Esophagus mucosa (tissue), 1 donor: ENCODE measurements at places on chromosomes 12 and 14. TPM values are rescaled to one million over a fixed set of nuclear protein-coding genes. Genes with fewer than 3 reads are reported as not detected.

Gene SYNE3
- 1.9 TPM for total RNA-seq

Gene TEX52
- total RNA-seq: not detected

Gene KRT3
- total RNA-seq: 1.0 TPM

Gene PDE3A
- total RNA-seq: 0.56 TPM

Gene DDX24
- total RNA-seq: 67.3 TPM

Gene LALBA
- total RNA-seq: not detected

Gene TAS2R10
- 0.16 TPM for total RNA-seq

Gene DCN
- 57.4 TPM for total RNA-seq

Gene CD63
- total RNA-seq: 253 TPM

Gene CABP1
- total RNA-seq: 0.16 TPM

Gene VWF
- total RNA-seq: 53.7 TPM

Gene KICS2
- 8.2 TPM for total RNA-seq

Gene SLC25A47
- not detected for total RNA-seq

Gene HAL
- 0.28 TPM for total RNA-seq

DNA sequence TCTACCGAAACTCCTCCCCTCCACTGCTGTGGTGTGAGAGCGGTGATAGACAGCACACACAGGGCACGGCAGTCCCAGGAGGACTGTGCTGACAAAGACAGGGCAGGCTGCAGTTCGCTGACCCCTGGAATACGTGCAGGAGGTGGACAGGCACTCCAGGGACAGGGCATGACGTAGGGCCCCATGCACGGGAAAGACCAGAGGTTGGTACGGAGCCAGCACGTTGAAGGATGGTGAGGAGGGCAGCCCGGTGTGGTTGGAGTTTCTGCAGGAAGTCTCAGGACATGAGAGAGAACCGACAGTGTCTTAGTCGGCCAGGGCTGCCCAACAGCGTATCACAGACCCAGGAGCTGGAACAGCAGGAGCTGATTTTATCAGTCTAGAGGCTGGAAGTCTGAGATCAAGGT lies 254.2 kb upstream of the FKBP4 start:
- ATAC-seq: peak; percentile 66

- ATAC-seq: peak; percentile 50
Measured at GRCh38 chr12:3655328-3655900, 97.5 kb downstream of the CRACR2A start.

GRCh38 chr14:23933742-23934128 lies 19.8 kb upstream of the DHRS4 start:
- ATAC-seq: no peak

- no peak for ATAC-seq
Measured at GRCh38 chr12:62586850-62587249, 120.2 kb downstream of the MON2 start.

GRCh38 chr14:89374908-89375307 lies 42.1 kb downstream of the FOXN3 start:
- no peak for ATAC-seq

GRCh38 chr14:86973177-86973576 lies 1019.8 kb downstream of the GALC start:
- no peak for ATAC-seq

DNA sequence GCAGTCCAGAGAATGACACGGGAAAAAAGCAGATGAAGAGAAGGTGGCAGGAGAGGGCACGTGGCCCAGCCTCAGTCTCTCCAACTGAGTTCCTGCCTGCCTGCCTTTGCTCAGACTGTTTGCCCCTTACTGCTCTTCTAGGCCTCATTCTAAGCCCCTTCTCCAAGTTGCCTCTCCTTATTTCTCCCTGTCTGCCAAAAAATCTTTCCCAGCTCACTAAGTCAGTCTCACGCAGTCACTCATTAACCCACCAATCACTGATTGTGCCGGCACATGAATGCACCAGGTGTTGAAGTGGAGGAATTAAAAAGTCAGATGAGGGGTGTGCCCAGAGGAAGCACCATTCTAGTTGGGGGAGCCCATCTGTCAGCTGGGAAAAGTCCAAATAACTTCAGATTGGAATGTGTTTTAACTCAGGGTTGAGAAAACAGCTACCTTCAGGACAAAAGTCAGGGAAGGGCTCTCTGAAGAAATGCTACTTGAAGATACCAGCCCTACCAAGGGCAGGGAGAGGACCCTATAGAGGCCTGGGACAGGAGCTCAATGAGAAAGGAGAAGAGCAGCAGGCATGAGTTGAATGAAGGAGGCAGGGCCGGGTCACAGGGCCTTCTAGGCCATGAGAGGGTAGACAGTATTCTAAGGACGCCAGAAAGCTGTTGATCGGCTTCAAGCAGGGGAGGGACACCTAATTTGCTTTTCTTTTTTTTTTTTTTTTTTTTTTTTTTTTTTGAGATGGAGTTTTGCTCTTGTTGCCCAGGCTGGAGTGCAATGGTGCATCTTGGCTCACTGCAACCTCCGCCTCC lies 40.9 kb downstream of the DAD1 start:
- ATAC-seq: no peak

DNA sequence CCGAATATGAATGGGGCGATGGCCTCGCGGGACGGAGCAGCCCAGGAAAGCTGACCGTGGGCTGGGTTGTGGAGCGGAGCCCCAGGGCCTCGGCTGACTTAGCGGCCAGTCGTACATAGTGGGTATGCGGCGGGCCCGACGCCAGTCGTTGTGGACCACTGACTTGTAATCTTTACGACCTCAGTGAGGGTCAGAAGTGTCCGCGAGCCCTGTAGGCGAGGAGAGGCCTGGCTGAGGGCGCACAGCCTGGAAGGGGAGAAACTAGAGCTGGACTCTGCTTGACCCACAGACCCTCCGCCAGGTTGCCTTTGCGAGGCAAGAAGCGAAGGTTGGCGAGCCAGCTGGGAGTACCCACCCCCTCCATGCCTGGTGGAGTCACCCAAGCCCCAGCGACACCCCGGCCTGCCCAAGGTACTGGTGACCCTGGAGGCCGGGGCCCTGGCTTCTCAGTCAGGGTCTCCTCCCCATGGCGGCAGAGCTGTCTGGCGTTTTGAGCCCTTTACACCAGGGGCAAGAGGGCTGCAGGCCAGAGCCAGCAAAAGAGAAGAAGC lies 15.6 kb upstream of the DYNC1H1 start:
- ATAC-seq: peak; percentile 0

GRCh38 chr12:124661341-124661740 lies 93.9 kb upstream of the NCOR2 start:
- ATAC-seq: no peak

- no peak for ATAC-seq
Measured at GRCh38 chr12:116964054-116965050, 53.6 kb downstream of the FBXW8 start.

DNA sequence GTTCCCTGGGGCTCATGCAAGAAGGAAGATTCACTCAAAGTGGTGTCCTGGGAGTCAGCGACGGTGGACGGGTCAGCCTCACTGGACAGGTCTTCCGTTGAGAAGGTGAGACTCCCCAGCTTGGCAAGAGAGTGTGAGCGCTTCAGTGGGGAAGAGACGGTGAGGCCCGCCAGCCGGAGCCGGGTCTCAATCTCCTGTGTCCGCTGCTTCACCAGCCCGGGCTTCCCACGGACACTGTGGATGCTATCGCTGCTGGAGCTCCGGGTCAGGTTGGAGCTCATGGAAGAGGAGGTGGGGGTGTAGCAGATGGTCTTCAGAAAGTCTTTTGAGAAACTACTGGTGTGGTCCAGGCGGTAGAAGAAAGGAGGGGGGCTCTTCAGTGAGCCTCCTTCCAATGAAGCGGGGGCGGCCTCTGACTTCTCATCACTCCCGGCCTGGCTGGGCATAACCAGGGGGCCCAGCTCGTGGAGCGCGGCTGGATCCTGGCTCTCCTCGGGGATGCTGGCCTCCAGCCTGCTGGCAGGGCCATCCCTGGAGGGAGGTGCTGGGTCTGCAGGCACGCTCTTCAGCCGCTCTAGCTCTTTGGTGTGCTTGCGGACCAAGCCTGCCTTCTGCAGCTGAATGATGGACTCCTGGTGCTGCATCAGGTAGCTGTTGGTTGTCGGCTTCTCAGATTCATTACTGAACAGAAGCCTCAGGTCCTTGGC lies 56.9 kb upstream of the CORO1C start:
- no peak for ATAC-seq

DNA sequence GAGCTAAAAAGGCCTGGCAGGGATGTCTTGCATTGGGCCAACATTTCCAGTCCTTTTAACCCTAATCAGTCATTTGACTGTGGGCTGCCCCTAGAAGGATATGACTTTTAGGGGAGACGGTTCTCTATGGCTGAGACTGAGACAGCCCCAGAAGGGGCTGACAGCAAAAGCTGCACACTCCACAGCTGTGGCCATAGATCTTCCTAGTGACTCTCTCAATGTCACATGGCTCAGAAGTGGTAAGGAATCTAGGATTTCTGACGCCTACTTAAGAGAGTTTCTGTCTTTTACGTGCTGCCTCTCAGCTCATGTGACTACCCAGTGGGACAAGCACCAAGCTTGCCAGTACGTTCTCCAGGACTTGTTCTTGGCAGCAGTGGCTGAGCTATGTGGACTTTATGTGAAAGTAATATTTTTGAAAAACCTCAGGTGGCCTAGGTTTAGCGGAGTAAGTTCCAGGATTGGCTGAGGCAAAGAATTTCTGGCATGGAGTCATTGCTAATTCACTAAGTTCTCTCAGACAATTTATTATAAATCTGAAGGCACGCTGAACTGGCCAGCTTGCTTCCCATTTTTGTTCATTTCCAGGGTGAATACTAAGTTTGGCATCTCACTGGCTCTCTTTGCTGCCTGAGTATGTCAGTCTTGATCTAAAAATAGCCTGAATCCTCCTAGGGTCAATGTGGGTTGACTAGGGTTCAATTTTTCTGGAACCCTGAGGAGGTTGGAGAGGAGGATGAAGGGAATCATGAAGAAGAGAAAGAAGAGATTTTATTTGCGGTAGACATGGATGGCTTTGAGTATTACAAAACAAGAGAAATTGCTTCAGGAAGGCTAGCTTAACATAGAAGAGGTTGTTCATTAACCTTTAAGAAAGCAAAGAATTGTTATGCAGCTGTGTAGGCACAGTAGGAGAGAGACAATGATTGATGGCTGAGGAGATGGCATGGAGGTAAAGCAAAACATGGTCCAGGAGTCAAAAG lies 271.8 kb downstream of the AEBP2 start:
- ATAC-seq: no peak

GRCh38 chr12:17215759-17216570 lies 610.0 kb upstream of the LMO3 start:
- ATAC-seq: no peak

DNA sequence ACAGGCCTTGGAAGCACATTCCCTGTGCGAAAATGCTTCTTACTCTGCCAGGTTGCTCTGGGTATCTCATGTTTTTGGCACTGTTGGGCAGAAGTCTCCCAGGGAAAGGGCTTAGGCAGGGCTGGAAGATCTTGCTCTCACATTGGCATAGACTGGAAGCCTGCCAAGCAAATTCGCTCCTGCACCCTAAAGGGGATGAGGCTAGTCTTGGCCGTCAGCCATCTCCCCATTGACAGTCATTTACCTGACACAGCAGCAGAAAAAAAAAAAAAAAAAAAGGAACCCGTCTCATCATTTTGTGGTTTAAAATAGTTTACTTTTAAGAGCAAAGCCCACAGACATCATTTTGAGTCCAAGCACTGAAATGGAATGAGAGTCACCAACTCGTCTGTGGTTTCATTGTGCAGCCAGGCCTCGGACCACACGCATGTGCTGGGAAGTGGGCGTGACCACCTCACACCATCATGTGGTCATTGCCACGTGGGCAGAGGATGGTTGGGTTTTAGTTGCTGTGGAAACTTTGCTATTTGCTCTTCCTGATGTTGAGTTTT lies 84.8 kb downstream of the NRXN3 start:
- no peak for ATAC-seq

GRCh38 chr12:1852076-1852475 lies 31.7 kb downstream of the LRTM2 start:
- no peak for ATAC-seq

GRCh38 chr14:93657875-93658274 lies 130.4 kb downstream of the PRIMA1 start:
- no peak for ATAC-seq

DNA sequence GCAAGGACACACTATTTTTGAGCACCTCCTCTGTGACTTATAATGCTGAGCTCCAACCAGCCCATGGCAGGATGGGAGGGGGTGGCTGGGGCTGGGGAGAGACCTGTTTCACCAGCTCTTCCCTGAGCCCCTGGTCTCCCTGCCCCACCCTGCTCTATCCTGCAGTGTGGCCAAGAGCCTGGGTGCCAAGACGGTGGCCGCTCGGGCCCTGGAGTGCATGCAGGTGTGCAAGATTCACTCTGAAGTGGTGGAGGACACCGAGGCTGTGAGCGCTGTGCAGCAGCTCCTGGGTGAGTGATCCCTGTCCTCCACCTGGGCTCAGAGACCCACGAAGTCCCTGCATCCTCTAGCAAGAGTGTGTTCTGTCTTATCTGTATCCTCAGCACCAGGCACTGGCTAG lies 14.4 kb downstream of the SDSL start:
- no peak for ATAC-seq

DNA sequence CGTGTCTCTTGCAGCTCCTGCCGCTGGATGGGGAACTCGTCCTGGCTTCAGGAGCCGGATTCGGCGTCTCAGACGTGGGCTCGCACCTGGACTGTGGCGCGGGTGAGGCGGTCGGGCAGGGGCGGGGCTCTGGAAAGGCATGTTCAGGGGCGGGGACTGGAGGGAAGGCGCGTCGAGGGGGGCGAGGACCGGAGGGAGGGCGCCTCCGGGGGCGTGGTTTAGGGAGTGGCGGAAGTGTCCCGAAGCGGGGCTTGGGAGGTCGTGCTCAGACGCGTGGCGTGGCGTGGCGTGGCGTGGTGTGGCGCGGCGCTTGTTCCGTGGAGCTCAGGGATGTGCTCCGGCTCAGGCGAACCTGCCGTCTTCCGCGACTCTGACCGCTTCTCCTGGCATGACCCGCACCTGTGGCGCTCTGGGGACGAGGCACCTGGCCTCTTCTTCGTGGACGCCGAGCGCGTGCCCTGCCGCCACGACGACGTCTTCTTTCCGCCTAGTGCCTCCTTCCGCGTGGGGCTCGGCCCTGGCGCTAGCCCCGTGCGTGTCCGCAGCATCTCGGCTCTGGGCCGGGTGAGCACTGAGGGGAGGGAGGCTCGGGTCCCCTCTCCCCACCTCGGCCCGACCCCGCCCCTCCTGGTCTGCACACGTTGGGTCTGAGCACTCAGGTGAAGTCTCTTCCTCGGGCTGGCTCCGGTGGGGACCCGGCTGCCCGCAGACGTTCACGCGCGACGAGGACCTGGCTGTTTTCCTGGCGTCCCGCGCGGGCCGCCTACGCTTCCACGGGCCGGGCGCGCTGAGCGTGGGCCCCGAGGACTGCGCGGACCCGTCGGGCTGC lies 6.2 kb downstream of the AMN start:
- peak; percentile 80 for ATAC-seq

- ATAC-seq: no peak
Measured at GRCh38 chr14:70177081-70177800, 11.5 kb downstream of the SLC8A3 start.

DNA sequence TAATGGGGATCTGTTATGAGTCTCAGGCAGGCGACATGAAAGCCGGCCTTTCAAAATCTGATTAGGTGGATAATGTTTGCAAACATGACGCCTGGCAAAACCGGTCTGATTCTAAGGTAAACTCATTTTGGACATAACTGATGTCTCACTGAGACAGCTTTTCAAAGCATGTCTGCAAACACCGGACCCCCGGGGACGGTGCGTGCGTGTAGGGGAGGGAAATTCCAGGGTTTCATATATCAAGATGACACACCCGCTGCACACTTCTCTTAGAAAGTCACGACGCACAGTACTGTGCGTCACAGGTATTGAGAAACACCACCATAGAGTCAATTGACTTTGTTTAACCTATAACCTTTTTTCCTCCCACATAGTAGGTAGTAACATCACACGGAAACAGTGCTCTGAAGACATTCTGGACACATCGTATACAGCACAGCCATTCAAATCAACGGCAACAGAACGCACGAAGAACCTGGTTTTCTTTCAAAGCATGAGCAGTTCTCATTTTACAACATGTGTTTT lies 43.9 kb upstream of the TESC start:
- ATAC-seq: peak; percentile 51
